ENCODE measurements at places on chromosomes 6 and 20.

- no peak for DNase-seq
These were observed 26.0 kb downstream of the SLC17A9 start for GRCh38 chr20:62978561-62978943.

GRCh38 chr6:100339574-100340255 is 125.0 kb downstream of the SIM1 start:
- no peak for DNase-seq

DNA sequence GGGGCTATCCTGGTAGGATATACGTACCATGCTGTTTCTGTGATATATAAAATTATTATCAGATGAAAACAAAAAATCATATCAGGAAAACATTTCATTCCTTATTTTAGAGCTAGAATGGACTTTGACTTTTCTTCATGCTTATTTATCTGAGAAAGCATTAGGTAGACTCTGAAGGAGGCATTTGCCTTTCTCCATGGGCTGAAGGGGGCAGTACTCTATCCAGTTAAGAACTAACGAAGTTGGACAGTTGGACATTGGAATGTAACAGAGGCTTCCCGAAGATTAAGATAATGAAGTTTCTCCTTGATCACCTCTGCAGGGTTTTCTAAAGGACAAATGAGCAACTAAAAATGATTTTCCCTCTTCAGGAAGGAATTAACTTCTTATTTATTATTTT is 233.9 kb downstream of the SAMD5 start:
- no peak for DNase-seq

GRCh38 chr20:19433371-19434350 is 221.2 kb downstream of the SLC24A3 start:
- DNase-seq, result no peak

- no peak for DNase-seq
These were observed 611.0 kb upstream of the FLRT3 start for GRCh38 chr20:14948416-14948815.

- no peak for DNase-seq
These were observed 165.4 kb upstream of the CHD6 start for GRCh38 chr20:41783423-41784208.

- no peak for DNase-seq
These were observed 27.3 kb upstream of the STX16 start for GRCh38 chr20:58623579-58624473.

- DNase-seq, result no peak
These were observed 13.4 kb downstream of the UBE2V1 start for GRCh38 chr20:50099565-50099991.

DNA sequence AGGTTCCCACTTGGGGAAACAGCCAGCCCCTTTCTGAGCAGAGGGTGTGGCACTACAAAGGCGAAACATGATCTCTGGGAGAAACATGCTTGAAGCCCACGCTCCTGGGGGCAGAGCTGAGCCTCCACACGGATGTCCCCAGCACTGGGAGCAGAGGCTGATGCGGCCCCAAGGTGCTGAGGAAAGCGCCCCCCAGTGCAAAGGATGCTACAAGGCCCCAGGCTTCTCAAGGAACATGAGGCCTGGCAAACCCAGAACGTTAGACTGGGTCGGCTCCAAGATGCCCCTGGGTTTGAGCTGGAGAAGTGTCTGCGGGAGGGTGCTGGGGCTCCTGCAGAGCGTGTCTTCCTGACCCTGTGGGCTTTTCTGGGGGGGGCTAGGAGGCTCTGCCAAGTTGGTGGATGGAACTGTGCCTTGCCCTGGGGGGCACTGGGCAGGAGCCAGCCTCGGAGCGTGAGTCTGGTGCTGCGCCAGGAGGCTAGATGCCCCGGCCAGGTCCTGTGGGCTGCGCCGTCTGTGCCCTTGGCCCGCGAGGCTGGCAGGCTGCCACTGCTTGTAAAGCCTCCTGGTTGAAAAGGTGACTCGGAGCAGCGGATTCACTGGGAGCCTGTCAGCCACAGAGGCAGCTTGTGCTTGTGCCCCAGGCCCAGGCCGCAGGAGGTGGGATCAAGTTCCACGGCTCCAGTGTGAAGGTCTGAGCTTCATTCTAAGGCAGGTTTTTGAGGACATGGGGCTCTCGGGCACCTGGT is 8.1 kb downstream of the SYNJ2 start:
- no peak for DNase-seq

DNA sequence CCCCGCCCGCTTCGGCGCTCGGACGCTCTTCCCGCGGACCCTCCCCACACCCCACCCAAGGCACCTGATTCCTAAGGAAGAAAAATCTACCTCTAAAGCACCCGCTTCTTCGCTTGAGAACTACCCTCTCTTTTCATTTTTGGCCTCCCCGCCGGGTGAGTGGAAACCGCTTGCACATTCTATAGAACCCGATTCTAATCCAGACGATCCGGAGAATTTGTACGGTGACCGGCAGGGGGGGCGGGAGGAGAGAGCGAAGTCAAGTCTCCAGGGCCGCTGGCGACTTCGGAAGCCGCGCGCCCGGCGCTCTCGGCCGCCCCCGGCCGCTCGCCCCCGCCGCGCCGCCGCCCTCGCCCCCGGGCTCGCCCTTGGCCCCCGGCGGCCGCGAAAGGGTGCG is at the start of gene RBM24:
Gene RBM24 (plus strand): TSS at position 262 of the 397 bp plus-strand sequence. CDS start 221 bp downstream, outside the sequence.
- DNase-seq, result no peak

- DNase-seq, result no peak
These were observed 25.0 kb downstream of the ANGPT4 start for GRCh38 chr20:891058-891705.

DNA sequence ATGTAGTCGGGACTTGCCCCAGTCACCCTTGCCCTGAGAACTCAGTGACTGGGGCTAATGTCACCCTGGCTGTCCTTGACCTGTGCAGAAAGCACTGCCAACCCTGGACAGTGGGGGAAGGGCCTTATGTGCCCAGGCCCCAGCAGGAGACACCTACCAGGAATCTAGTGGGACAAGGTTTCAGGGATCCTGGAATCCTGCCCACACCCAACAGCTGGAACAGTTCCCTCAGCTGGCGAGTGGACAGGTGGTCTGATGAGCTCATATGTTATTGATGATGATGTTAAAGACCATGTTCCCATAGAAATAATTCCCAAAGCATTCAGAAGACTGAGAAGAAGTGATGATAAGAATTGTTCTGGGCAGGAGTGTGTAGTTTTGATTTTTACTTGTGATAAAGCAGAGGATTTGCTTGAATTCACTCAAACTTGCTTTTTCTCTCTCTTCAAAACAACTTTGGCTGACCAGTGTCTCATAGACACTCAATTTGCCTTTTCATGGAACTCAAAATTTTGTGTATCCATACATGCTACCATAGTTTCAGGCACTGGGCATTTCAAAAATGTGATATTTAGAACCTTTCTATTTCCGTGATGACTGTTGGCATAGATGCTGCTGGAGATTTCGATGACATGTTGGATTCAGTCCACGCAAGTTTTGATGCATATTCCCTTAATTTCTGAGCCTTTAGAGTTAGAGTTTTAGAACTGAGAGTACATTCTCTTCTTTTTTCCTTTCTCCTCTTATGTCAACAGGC is 79.3 kb downstream of the SLC22A3 start:
- no peak for DNase-seq

DNA sequence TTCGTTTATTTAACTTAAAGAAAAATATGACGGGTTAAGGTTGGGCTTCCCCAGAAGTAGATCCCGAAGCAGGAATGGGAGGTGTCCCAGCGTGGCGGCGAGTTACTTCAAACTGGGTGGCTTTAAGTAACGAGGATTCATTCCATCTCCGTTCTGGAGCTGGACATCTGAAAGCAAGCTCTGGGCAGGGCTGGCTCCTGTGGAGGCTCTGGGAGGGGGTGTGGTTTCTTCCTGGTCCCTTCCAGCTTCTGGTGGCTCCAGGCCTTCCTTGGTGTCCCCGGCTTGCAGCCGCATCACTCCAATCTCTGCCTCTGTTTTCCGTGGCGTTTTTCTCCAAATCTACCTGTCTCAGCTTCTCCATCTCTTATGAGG is 47.3 kb upstream of the BHLHE23 start:
- no peak for DNase-seq

GRCh38 chr6:167647737-167648470 is 178.8 kb upstream of the AFDN start:
- DNase-seq, result no peak

- no peak for DNase-seq
These were observed 7.9 kb downstream of the CALHM4 start for GRCh38 chr6:116561377-116562018.

- DNase-seq, result no peak
These were observed 4.9 kb upstream of the ADA start for GRCh38 chr20:44656448-44656847.

Measured in NCI-H2081 treated with DMSO at 0.1 percent for 48 hours (cell line).